Foreskin keratinocyte (primary cell): ENCODE measurements at places on chromosomes 7 and 10. TPM values are rescaled to one million over a fixed set of nuclear protein-coding genes. Genes with fewer than 3 reads are reported as not detected.

The AGR2 gene
- 1.5 and 2.1 TPM in 2 replicates for polyA plus RNA-seq

The UPP1 gene
- 232 and 331 TPM in 2 replicates for polyA plus RNA-seq

The MOGAT3 gene
- not detected in 2 replicates for polyA plus RNA-seq

The LIPM gene
- polyA plus RNA-seq: 0.07 TPM in 1 of 2 replicates, not detected in the other

The MTG1 gene
- polyA plus RNA-seq: 45.9 and 49.7 TPM in 2 replicates

The MSMB gene
- not detected in 2 replicates for polyA plus RNA-seq

The ANKRD61 gene
- 0.06 and 0.09 TPM in 2 replicates for polyA plus RNA-seq

The ADAMTS14 gene
- 0.09 TPM in 1 of 2 replicates, not detected in the other for polyA plus RNA-seq

The VSIR gene
- polyA plus RNA-seq: 5.2 and 6.1 TPM in 2 replicates

The ERVW-1 gene
- not detected in 2 replicates for polyA plus RNA-seq
